Prostate gland (tissue), 2 donors: ENCODE measurements at places on chromosomes 11 and 22. TPM values are rescaled to one million over a fixed set of nuclear protein-coding genes. Genes with fewer than 3 reads are reported as not detected.

DNA sequence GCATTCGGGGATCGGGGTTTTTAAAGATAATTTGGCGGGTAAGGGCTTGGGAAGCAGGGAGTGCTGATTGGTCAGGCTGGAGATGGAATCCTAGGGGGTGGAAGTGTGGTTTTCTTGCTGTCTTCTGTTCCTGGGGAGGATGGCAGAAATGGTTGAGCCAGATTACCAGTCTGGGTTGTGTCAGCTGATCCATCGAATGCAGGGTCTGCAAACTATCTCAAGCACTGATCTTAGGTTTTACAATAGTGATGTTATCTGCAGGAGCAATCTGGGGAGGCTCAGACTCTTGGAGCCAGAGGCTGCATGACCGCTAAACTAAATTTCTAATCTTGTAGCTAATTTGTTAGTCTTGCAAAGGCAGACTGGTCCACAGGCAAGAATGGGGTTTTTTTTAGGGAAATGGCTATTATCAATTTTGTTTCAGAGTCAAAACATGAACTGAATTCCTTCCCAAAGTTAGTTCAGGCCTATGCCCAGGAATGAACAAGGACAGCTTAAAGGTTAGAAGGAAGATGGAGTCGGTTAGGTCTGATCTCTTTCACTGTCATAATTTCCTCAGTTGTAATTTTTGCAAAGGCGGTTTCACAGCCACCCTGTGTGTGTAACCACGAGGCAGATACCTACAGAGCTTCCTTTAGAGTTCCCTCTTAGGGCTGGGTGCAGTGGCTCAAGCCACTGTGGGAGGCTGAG lies 10.2 kb downstream of the SCGB1A1 start:
- peaks cover 6% of the 10 kb centered on the region for H3K4me1 ChIP-seq
- no peak for DNase-seq
- no peak overlapping the region for H3K27ac ChIP-seq

GRCh38 chr22:39452740-39453040 lies 4.1 kb upstream of the MGAT3 start:
- no peaks in the 10 kb centered on the region for H3K36me3 ChIP-seq
- H3K27me3 ChIP-seq, result no peaks in the 10 kb centered on the region
- no peaks in the 10 kb centered on the region for H3K4me1 ChIP-seq
- H3K4me3 ChIP-seq, result no peak overlapping the region
- DNase-seq, result no peak
- no peak overlapping the region for H3K27ac ChIP-seq

- H3K36me3 ChIP-seq, result peaks cover 6% of the 10 kb centered on the region
- no peak overlapping the region for H3K27ac ChIP-seq
- no peak for DNase-seq
- H3K4me3 ChIP-seq, result no peak overlapping the region
- no peaks in the 10 kb centered on the region for H3K27me3 ChIP-seq
Observed at GRCh38 chr22:17724241-17724640, 50.0 kb downstream of the BID start.

GRCh38 chr11:116229236-116229970 lies 543.4 kb downstream of the BUD13 start:
- no peak overlapping the region for H3K27ac ChIP-seq
- H3K36me3 ChIP-seq, result no peaks in the 10 kb centered on the region
- H3K4me3 ChIP-seq, result no peak overlapping the region

The OR51B2 gene
- not detected for total RNA-seq

DNA sequence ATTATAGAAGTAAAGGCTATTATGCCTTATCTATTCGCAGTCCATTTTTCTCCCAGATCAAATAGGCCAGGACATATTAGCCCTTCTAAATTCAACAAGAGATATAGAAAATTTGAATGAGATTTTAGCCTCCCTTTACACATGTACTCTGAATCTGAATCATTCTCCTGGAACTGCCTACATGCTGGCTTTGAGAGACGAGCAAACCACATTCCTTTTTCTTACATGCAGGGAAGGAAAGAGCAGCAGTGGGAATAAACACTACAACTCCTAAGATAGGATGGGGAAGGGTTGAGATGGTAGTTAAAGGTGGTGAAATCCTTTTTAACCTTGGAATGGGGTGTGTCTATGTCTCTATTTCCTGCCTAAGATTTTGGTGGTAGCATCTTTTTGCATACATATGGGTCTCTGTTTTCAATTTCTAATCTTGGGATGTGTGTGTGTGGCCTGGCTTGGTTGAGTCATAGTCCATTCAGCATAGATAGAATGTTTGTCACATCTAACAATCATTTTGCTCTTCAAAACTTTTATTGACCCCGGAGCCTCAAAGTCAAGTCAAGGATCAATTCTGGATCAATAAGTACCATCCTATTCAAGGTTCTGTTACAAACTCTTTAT lies 11.1 kb upstream of the OOSP2 start:
- DNase-seq, result no peak
- no peak overlapping the region for H3K4me3 ChIP-seq
- no peak overlapping the region for H3K27ac ChIP-seq

- H3K4me1 ChIP-seq, result no peaks in the 10 kb centered on the region
- no peak overlapping the region for H3K27ac ChIP-seq
- H3K27me3 ChIP-seq, result no peaks in the 10 kb centered on the region
- H3K36me3 ChIP-seq, result no peaks in the 10 kb centered on the region
- H3K4me3 ChIP-seq, result no peak overlapping the region
Observed at GRCh38 chr11:74877132-74877531, 71.8 kb downstream of the XRRA1 start.

The CECR2 gene
- total RNA-seq, result 3.1 TPM

GRCh38 chr11:101862391-101863233 lies 52.2 kb upstream of the CEP126 start:
- DNase-seq, result no peak
- H3K27ac ChIP-seq, result no peak overlapping the region
- H3K36me3 ChIP-seq, result no peaks in the 10 kb centered on the region
- no peaks in the 10 kb centered on the region for H3K27me3 ChIP-seq
- no peak overlapping the region for H3K4me3 ChIP-seq

GRCh38 chr11:10319702-10320558 lies 15.1 kb downstream of the ADM start:
- H3K4me3 ChIP-seq, result no peak overlapping the region
- H3K27ac ChIP-seq, result no peak overlapping the region
- no peaks in the 10 kb centered on the region for H3K4me1 ChIP-seq
- H3K36me3 ChIP-seq, result no peaks in the 10 kb centered on the region

The GNG3 gene
- total RNA-seq, result not detected

The OR51E1 gene
- total RNA-seq, result 4.4 TPM

DNA sequence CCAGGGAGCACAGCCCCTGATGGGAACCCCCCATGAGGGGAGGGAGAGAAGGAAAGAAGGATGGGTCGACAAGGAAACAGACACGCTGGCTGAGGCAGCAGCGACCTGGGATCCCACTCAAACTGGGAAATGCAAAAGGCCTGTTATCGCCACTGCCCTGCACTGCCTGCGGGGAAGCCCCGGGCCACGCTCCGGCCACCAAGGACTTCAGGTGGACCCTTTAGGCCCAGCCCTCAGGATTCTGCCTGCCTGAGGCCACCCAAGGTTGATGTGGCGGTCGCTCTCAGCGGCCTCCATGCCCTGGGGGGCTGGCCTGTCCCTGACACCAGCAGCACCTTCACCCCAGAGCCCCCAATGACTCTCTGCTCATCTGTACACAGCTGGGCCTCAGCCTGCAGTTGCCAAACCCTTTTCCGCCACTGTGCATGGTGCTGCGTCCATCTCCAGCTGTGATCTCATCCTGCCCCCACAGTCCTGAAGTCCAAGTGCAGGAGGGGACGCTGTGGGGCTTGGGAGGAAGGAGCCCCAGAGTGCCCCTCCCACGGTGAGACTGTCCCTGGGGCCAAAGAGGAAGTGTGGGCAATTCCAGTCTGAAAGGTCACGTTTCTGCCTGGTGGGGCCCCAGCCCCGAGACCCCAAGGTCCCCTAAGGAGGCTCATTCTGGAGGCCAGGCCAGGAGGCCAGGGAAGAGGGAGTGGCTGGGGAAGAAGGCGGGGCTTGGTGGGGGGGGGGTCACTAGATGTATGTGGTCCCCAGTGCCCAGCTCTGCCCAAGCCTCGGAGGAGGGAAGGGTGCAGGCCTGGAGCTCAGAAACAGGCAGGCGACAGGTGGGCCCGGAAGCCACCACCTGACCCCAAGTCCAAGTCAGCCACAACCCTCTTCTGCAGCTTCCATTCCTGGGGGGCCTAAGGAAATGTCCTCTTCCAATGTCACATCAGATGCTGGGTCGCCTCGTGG lies 31.6 kb downstream of the OSBPL5 start:
- no peak overlapping the region for H3K27ac ChIP-seq
- H3K27me3 ChIP-seq, result no peaks in the 10 kb centered on the region
- no peaks in the 10 kb centered on the region for H3K4me1 ChIP-seq

GRCh38 chr11:19110295-19110694 lies 6.7 kb upstream of the ZDHHC13 start:
- H3K36me3 ChIP-seq, result no peaks in the 10 kb centered on the region
- H3K4me3 ChIP-seq, result no peak overlapping the region
- DNase-seq, result no peak
- no peak overlapping the region for H3K27ac ChIP-seq
- no peaks in the 10 kb centered on the region for H3K27me3 ChIP-seq

DNA sequence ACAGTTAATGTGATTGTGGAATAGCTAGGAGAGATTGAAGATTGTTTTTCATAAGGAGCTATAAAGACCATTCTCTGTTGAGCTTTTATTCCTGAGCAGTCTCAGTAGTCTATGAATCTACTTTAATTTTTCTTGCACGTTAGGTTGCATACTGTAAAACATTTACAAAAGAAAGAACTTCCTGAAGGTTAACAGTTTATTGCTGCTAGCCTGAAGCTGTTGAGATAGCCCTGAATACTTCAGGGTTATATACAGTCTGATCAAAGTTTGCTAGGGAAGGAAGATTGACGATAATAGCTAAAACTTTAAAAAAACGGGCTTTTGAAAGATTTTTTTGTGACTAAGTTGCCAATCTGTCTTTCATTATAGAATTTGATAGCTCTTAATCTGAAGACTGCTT lies 64.8 kb downstream of the PPP6R3 start:
- no peak for DNase-seq
- H3K4me1 ChIP-seq, result peaks cover 5% of the 10 kb centered on the region
- no peaks in the 10 kb centered on the region for H3K27me3 ChIP-seq
- no peak overlapping the region for H3K4me3 ChIP-seq
- no peak overlapping the region for H3K27ac ChIP-seq

DNA sequence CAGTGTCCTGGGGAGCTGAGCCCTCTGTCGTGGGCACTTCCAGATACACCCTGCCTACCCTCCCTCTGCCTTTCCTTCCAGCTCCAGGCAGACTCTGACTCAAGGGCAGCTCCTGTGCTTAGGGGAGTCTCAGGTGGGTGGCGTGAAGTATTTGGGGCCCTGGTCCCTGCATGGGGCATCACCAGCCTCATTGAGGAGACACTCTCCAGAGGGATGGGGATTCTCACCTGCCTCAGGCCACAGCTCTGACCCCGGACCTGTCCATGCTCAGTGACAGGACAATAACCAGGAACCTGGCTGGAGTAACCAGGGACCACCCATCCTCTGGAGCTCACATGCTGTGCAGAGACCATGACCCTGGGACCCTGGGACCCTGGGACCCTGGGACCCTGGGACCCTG lies 41.2 kb downstream of the GGTLC2 start:
- no peaks in the 10 kb centered on the region for H3K27me3 ChIP-seq
- no peak for DNase-seq
- H3K4me1 ChIP-seq, result no peaks in the 10 kb centered on the region
- no peak overlapping the region for H3K27ac ChIP-seq

DNA sequence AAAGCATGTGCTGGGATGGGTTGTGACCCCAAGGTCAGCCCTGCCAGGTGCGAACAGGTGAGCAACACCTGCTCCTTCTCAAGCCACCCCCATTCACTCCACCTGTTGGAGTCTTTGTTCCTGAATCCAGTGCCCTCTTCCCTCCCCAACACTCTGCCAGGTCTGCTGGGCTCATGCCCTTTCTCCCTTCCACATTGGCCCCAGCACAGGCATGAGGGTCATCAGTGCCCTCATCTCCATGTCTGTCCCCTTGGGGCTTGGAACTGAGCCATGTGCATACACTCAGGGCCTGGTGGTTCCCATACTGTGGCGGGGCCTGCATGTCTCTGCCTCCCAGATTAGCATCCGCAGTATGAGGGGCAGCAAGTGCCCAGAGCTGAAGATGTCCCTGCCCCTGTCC lies 19.1 kb downstream of the RFPL2 start:
- H3K4me1 ChIP-seq, result no peaks in the 10 kb centered on the region
- no peak overlapping the region for H3K4me3 ChIP-seq
- H3K27ac ChIP-seq, result no peak overlapping the region
- no peaks in the 10 kb centered on the region for H3K27me3 ChIP-seq
- H3K36me3 ChIP-seq, result no peaks in the 10 kb centered on the region
- DNase-seq, result no peak

GRCh38 chr11:121213362-121213893 lies 79.1 kb upstream of the SC5D start:
- no peak overlapping the region for H3K4me3 ChIP-seq
- no peak for DNase-seq
- no peaks in the 10 kb centered on the region for H3K27me3 ChIP-seq
- no peak overlapping the region for H3K27ac ChIP-seq

DNA sequence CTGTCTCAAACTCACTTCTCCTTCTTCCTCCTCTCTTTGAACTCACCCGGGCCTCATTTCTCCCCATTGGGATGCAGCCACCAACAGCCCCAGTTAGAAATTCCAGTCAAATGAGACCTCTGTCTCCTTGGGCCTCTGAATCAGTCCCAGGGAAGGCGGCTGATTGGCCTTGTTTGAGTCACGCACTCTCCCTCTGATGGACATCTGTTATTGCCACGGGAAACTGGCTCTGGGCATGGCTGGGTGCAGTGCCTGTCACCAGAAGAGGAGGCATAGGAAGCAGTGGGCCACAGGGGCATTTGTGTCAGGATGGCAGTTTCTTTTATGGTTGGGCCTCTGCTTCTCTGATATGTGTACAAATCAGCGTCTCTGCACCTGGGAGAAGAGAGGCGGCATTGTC lies 9.6 kb upstream of the WNT11 start:
- H3K27me3 ChIP-seq, result no peaks in the 10 kb centered on the region
- no peak for DNase-seq
- H3K27ac ChIP-seq, result no peak overlapping the region
- H3K4me1 ChIP-seq, result no peaks in the 10 kb centered on the region
- H3K4me3 ChIP-seq, result no peak overlapping the region
